ENCODE measurements at places on chromosomes 3 and 15.

GRCh38 chr3:149366941-149367840 lies 10.3 kb downstream of the TM4SF1 start:
- peak; percentile 15 for DNase-seq

DNA sequence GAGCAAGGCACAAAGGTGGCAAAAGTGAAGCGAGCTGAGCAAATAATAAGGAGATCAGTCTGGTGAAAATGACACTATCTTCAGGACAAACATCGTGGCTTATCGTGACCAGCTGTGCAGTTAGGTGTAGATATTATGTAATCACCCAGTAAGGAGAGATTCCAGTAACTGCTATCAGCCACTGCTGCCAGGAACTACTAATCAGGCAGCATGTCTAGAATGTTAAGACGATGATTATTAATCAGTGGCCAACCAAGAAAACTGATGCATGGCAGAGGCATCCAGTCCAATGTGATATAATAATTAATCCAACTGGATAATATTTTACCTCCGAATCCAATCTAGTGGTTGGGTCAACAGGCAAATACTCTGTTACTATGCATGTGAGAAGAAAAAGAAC lies 252.7 kb upstream of the ZPLD1 start:
- DNase-seq: no peak

GRCh38 chr3:35746492-35746891 lies 107.2 kb downstream of the ARPP21 start:
- DNase-seq: no peak

DNA sequence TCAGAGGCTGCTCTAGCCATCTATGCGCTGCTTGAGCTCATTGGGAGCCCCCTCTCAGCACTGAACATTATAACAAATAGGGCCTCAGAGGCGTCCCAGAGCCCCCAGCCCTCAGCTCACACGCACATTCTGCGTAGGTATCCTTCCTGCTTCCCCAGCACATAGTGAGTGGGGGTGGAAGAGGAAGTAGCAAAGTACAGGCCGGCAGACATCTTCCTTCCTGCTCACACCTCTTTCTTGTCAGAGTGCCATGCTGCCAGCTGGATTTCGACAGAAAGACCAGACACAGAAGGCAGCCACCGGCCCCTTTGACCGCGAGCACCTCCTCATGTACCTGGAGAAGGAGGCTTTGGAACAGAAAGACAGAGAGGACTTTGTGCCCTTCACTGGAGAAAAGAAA lies 16.6 kb downstream of the TMOD2 start:
- DNase-seq: no peak

DNA sequence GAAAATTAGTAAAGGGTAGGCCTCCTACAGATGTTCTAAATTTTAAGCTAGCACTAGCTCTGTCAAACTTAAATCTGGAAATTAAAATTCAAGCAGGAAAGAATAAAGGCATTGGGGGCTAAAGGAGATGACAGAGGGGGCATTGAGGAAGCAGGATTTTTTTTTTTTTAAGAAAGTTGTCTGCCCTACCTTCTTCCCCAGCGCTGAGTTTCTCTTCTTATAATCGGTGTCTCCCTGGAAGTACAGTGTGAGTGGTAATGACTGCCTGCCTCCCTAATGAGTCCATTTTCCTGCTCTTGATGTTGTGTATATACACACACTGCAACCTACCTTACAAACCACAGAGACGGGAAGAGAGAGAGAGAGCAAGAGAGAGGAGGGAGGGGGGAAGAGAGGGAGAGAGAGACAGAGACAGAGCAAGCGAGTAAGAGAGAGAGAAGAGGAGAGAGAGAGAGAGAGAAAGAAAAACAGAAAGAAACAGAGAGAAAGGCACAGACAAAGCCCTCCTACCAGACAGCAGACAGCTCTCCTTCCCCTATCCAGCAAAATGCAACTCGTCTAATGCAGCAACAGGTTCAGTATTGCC lies 47.0 kb downstream of the ZBTB20 start:
- peak; percentile 6 for DNase-seq

GRCh38 chr3:30227571-30228301 lies 378.7 kb upstream of the TGFBR2 start:
- no peak for DNase-seq

DNA sequence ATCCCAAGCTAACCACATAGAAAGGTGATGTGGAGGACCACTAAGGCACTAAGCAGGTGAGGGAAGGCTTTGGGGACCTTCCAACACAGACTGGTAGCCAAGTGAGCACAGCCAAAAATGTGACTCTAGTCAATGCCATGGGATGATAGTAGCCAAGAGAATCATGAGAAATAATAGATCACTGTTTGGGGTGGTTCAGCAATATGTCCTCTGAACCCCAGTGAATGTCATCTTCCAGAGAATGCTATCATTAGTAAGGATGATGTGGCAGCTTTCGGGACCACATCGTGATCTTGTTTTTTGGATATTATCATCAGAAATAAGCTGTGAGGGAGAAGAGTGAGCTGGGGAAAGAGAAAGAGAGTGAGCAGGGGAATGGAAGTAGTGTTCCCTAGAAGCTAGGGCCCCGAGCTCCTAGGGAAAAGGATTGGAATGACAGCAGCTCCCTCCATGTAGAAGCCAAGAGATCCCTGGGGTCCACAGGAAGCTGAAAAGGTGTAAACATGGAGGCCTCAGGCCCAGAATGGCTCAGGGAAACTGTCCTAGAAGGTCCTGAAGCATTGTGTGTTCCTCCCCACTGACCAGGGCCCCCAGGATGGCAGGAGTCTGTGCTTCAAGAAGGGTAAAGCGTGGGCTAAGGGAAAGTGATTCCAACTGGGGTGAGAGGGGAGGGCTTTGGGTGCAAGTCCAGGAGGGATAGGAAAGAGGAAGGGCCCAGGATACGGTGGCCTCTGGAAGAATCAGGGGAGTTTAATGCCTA lies 56.6 kb upstream of the KLF13 start:
- DNase-seq: peak; percentile 2

GRCh38 chr3:101725194-101725889 lies 928 bp downstream of the CEP97 start:
- DNase-seq: peak; percentile 31

DNA sequence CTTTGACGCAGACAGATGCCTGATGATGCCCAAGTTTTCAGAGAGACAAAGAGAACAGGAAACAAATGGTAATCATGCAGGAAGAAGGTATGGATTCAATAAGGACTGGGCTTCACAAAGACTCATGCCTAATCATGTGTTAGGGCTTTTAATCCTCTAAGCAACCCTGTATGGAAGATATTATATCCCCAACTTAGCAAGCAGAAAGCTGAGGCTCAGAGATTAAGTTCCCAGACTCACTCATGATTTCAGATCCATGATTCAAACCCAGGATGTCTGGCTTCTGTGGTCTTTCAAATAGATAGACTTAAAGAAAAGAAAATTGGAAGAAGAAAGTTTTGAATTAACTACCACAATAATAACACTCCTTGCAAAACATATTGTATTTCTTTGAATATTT lies 4.1 kb upstream of the CLASP2 start:
- DNase-seq: no peak

DNA sequence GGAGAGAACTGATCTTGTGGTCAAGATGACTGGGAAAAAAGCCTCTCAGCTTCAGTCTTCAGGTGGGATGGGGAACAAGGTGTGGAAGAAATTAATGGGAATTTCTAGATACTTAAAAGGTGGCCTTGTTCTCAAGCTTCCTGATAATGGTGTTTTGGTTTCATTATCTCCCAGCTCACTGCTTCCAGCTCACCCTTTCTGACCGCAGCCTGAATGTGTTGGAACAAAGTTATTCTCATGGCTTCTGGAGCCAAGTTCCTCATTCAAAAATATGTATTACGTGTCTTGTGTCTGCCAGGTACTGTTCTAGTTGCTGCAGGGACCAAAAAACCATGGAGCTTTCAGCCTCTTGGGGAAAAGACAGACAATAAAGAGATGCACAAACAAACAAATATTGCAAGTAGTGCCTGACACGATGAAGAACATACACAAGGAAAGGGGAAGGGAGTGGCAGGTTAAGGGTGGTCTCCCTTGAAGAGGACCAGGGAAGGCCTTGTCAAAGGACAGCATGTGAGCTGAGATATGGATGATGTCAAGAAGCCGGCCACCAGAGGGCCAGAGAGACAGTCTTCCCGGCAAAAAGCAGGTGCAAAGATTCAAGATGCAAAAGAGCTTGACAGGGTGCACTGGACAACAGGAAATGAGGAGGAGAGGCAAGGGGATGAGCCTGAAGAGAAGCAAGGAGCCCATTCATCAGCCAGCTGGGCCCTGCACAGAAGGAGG lies 35.5 kb downstream of the ARRDC4 start:
- no peak for DNase-seq

GRCh38 chr15:65431731-65432130 lies 9.0 kb upstream of the IGDCC4 start:
- no peak for DNase-seq

GRCh38 chr15:58916962-58917361 lies 16.5 kb downstream of the SLTM start:
- no peak for DNase-seq

- DNase-seq: no peak
Measured at GRCh38 chr3:175108613-175109151, 249.5 kb downstream of the NAALADL2 start.

DNA sequence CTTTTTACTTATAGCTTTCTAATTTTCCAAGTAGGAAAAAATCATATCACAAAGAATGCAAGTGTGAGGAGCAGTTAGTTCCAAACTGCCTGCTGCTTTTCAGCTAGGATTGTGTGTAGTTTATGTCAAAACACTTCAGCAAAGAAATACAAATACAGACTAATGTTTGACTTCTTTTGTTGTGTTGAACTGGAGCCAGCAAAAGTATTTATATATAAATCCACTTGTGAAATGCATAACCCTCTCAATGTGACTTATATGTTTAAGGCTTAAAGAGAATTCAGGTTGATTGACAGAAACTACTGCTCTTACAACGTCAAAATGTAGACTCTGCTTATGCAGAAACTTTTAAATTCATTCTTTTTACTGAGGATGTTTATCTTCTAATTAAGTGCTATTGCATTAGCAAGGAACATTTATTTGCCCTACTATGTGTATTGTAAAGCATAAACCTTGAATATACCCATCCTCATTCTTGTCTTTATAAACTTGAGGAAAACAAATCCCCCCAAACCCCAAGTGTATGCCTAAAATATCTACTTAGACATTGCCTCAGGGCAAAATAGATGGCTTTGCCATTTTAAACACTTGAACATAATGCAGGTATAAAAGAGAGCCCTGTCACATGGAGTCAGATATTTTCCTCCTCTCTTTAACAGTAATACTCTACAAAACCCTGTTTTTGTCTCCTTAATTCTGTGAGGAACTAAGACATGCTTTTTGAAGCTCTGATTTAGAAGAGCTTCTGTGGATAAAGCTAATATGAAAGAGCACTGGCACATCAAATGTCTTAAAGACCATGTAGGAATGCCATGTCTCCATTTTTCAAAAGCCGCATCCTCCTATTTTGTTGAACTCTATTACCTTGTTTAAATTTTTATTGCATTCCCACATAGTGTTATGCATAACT lies 302.8 kb upstream of the TBC1D5 start:
- no peak for DNase-seq

DNA sequence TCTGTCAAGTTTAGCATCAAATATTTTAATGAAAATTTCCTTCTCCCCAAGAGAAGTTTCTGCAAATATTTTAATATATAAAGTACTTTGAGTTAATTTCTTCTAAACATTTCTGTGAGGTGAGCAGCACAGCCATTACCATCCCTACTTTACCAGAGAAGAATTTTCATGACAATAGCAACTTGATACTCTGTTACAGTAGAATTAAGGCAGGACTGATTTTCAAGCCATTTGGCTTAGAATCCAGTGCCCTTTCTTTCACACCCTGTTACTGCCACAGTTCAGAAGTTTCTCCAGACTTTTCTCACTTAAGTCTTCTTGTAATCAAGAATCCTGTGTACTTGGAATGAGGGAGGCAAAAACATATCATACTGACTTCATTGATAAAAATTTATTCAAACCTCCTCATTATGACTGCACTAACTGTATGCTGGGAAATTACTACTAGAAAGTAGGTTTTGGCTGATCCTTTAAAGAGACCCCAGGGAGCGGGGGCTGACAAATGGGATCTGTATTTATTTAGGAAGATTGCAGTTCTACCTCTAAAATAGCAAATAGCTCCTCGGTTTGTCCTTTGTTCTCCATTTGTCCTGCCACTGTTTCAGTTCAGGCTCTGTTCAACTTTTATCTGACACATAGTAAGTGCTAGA lies 557.0 kb upstream of the SGO1 start:
- DNase-seq: no peak

DNA sequence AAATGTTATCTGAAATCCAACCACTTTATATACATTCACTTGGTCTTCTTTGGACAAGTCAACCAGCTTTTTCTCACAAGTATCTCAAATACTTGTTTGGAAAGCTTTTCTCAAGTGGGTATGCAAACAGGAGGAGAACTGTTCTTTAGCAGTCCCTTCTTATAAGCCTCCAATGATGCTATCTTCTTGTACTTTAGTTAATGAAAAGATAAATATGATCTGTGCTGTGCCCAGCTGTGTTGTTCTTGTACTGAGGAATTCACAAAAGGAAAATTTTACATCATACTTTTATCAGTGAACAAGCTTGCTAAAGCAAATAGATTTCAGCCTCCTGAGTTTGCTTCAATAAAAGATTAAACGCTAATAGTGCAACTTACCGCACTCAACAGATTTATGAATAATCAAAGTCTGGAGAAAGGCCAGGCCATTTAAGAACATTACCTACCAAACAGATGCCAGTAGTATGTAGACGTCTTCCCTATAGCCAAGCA lies 395.2 kb downstream of the MECOM start:
- DNase-seq: no peak

DNA sequence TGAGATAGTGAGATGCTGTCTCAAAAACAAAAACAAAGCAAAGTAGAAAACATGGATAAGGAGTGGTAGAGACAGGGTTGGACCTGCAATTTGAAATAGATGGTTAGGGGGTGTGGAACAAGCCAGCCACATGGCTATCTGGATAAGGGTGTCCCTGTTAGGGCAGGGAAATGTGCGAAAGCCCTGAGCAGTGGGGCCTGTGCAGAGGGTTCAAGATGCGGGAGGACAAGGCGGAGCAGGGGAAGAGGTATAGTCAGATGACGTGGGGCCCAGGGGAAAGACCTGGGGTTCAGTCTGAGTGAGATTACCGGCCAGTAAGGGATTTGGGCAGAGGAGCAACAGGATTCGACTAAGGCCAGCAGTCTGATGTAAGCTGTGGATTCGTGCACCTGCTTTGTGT lies 18.4 kb upstream of the NR2E3 start:
- DNase-seq: no peak

DNA sequence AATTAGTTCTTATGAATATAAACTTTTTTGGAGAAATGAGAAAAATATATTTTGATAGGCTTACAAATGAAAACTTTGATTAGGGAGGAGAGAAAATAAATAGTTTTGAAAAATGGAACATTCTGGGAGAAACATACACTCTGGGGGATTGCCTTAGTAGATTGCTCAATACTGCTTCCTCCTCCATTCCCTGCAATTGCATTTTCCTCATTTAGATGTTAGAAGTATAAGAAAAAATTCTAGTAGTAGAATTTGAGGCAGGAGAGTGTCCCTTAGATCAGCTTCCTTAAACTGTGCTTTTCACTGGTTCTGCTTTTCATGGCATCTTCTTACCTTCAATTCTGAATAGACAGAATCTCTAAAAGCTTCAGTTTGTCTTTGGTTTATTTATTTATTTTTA lies 46.2 kb upstream of the CTDSPL2 start:
- no peak for DNase-seq

Measured in stimulated activated CD4-positive, alpha-beta T cell treated with anti-CD3 and anti-CD28 coated beads, Interleukin-4, amount 100 ng/mL, for 24 hours (primary cell).